ENCODE measurements at places on chromosomes 2 and 18.

DNA sequence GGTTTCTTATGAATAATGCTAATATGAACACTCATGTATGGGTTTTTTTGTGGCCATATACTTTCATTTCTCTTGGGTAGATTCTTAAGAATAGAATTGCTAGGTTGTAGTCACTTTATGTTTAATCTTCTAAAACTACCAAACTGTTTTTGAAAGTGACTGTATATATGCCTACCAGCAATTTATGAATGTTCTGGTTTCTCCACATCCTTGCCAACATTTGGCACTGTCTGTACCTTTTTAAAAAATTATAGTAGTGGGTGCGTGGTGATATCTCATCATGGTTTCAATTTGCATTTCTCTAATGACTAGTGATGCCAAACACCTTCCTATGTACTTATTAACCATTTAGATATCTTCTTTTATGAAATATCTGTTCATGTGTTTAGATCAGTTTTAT, 110.6 kb upstream of the RIOK3 start:
- no peak for DNase-seq

- no peak for DNase-seq
These were observed 14.8 kb downstream of the KLHL29 start for GRCh38 chr2:23399674-23400261.

DNA sequence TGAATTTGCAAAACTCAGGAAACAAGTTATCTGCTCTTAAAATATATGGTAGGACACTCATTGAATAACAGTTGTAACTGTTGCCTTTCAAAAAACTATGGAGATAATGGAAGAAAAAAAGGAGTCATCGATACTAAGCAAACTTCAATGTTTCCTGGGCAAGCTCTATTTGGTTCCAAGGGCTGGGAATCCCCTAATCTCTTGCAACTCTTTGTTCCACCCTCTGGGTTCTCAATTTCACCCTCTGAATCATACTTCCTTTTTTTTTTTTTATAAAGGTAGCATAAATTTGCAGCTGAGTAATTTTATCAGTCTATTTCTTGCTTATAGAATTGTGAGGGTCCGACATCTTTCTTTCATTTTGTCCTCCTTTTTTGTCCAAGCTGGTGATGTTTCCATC, 36.7 kb downstream of the SLC9A4 start:
- DNase-seq: no peak

- DNase-seq: no peak
These were observed 110.7 kb upstream of the SMAD7 start for GRCh38 chr18:49061239-49061990.

DNA sequence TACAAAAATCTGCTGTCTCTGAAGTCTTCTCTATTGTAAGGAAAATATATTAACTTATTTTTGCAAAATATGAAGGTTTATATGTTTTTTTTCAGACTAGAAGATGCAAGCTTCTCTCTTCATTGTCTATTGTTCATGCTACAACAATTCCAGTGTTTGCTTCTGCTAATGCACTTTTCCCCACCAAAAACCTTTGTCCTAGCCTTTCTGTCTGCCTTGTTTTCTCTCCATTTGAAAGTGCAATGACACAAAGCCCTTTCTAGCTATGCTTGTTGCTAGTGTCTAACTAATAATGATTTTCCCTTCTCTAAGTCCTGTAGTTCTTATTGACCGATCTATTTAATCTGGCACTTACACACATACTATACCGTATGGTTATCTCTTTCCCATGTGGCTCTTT, 369.5 kb upstream of the CELF4 start:
- DNase-seq: no peak

GRCh38 chr2:15665943-15666460, 74.3 kb downstream of the DDX1 start:
- DNase-seq: no peak

DNA sequence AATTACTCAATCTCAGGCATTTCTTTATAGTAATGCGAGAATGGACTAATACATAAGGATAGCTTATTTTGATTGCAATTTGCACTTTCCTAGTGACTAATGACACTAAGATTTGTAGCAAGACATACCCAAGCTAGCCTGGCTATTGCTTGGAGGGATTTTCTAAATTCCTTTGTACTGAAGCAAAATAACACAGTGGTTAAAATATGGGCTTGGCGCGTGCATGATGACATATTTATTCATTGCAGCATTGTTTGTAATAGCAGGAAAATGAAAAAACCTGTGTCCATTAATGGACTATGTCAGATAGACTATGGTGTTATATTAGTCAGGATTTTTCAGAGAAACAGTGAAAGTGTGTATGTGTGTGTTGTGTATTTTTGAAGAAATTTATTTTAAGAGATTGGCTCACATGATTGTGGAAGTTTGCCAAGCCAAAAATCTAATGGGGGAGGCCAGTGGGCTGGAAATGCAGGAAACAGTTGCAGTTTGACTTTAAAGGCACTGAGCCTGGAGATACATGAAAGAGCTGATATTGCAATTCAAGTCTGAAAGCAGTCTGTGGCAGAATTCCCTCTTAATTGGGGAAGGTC, 16.7 kb upstream of the LAPTM4A start:
- peak; percentile 98 for DNase-seq

GRCh38 chr18:22846088-22846683, 86.9 kb upstream of the RBBP8 start:
- peak; percentile 28 for DNase-seq

GRCh38 chr2:176683618-176684111, 414.4 kb downstream of the MTX2 start:
- DNase-seq: no peak

- no peak for DNase-seq
These were observed 19.7 kb upstream of the RIOK3 start for GRCh38 chr18:23433360-23433759.

DNA sequence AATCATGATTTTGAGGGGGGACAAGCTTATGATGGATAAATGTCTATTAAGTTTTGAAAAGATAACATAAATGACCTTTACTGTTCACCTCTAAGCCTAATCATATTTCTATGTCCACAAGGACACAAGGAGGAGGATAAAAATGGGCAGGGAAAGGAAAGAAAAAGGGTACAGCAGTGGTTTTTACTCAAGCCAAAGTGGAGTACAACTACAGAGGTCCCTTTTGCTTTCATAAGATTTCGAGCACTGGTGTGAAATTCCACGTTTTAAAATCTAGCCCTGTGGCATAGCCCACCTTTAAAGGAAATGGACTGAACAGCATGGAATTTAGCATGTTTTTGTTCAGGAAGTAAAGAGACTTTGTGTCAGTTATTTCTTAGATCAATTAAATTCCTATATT, 19.2 kb downstream of the FN1 start:
- no peak for DNase-seq

DNA sequence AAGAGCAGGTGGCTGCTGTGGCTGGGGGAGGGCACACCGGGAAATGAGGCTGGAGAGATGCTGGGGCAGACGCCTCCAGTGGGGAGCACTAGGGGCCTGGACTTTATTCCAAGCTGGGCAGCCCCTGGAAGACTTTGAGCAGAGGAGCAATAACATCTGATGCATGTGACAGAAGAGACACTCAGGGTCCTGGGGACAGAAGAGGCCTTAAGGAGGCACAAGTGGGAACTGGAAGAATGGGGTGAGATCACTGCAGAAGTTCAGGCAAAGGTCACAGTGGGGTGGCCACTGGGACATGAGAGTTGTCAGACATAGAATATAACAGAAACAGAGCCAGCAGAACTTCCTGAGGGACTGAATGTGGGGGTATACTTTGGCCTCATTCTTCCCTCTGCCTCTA, 24.0 kb downstream of the TGFA start:
- DNase-seq: no peak

- no peak for DNase-seq
These were observed 360.5 kb upstream of the SLC39A10 start for GRCh38 chr2:195296490-195296889.

DNA sequence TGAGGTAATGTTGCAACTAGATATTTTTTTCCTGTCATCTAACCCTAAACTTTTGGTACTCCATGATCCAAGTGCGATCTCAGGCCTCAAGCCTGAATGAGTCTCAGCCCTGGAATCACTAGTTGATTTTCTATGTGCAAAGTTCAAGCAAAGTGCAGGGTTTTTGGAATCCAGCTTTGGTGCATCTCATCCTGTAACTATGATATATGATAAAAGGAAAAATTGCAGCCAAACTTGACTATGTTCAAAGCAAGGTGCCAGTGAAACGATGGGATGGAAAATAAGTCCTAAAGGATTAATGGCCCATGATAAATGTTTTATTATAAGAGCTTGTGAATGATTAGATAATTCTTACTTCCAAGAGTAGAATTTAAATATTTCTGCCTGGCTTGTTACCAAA, 78.9 kb upstream of the NT5C1B start:
- DNase-seq: no peak
